ENCODE measurements at places on chromosomes 5 and 9.

GRCh38 chr9:77883133-77883532, 148.5 kb downstream of the GNAQ start:
- no peak for DNase-seq

DNA sequence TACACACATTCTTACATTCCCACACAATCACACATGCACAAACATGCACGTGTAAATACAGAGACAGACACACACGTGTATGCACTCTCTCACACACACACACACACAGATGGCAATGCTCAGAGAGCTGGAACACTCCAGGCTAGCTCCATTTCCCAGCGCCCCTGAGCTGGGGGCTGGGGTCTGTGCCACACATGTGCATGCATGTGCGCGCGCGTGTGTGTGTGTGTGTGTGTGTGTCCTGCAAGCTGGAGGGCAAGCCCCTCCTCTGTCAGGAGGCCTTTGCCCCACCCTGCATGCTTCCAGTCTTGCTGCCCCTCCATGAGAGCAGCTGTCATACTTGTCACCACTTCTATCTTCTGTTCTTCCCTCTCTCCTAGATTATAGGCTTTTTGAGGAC, 16.6 kb upstream of the S1PR3 start:
- no peak for DNase-seq

GRCh38 chr9:123099042-123099441, 65.6 kb downstream of the GPR21 start:
- no peak for DNase-seq

DNA sequence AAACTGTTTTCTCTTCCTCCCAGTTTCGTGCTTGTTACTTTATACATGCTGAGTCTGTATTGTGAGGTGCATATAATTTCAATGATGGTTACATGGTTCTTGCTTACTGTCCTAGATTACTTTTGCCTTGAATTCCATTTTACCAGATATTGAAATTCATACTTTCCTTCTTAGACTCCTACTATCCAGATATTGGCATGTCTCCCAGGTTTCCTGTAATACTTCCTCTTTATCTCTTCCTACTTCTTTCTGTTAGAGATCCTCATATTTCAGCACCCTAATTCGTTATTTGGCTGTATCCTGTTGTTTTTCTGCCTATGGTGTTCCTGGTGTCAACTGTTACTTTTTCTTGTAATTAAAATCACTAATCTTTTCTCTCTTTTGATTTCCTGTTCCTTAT, 522.1 kb downstream of the CCDC171 start:
- no peak for DNase-seq

GRCh38 chr5:148836272-148837250, 10.2 kb downstream of the ADRB2 start:
- no peak for DNase-seq

DNA sequence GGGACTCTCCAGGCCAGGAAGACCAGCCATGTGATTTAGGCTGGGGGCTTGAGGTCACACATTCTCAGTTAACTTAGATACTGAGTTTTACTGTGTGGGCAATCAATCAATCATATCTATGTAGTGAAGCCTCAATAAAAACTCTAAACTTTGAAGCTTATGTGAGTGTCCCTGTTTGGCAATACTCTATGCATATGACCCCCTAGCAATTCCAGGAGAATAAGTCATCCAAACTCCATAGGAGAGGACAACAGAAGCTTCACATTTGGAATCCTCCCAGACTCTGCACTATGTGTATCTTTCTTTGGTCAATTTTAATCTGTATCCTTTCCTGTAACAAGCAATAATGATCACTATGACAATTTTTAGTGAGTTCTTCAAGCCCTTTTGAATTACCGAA, 216.8 kb upstream of the RGMB start:
- no peak for DNase-seq

- DNase-seq = no peak
Observed at GRCh38 chr5:76084496-76085242, 1.5 kb downstream of the SV2C start.

DNA sequence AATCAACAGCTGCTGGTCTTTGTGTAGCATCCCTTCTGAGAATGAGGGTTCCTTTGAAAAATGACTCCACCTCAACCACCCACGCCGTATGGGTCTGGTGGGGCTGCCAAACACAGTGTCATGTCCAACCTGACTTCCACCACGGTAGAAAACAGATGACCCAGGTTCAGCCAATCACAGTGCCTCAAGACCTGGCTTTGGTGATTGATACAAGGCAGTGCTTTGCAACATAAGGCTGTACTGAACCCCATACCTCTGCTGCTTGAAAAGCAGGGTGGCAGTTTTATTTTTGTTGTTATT, 11.5 kb upstream of the TGFBR1 start:
- DNase-seq = no peak

GRCh38 chr9:19294219-19294618, 63.7 kb downstream of the DENND4C start:
- no peak for DNase-seq

GRCh38 chr9:116337015-116337414, 183.4 kb downstream of the PAPPA start:
- DNase-seq = no peak

DNA sequence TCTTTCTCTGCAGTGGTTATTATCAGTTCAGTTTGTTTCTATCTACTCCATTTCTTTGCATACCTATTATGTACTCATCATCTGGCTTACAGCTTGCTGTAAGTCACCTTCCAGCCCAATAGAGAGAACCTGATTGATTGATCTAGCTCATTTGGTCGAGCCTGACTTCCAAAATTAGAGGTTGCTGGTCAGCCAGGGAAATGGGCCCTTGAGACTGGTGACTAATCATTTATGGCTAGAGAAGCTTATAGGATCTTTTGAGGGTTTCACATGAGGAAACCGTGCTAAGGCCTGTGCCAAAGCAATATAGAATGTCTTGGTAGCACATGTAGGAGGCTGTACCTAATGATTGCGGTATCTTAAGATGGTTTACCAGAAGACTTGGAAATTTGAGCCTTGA, 5.8 kb downstream of the SREK1 start:
- DNase-seq = no peak

- no peak for DNase-seq
Observed at GRCh38 chr5:28512648-28513047, 1474.3 kb upstream of the CDH9 start.

DNA sequence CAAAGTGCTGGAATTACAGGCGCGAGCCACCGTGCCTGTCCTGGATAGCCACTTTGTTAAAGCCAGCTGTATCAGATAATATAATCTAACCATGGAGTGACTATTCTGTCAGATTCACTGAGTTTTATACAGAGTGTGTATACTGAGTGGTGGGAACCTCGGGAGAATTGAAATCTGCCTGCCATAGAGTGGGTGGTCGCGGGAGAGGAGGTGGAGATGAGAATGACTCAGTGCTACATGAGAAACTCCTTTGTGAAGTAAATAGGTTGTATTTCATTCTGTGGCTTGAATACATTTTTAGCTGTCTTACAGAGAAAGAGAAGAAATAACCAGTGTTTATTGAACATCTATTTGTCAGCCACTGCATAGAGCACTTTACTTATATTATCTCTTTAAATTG, 26.4 kb downstream of the ATP6V0E1 start:
- peak; percentile 13 for DNase-seq

DNA sequence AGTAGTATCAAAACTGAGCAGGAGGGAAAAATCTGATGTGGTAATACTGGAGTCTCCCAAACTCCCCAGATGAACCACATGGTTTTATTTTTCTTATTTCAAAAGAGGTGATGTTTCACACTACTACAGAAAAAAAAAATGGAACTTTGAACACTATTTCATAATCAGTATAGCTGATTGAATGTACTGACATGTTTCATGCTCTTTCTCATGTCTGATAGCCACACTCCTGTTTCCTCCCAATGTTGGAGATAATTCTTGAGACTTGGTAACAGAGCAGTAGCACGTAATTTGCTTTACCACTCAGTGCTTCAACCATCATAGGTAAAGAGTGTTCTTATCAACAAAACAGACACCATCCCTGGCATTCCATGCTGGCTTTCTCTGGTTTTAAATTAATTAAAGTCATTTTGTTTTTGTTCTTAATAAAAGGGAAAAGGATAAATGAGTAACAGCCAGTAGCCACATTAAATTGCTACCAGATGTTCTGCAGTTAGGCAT, 85.2 kb downstream of the MUSK start:
- no peak for DNase-seq

GRCh38 chr5:125497651-125498050, 751.2 kb upstream of the ZNF608 start:
- DNase-seq = no peak

GRCh38 chr5:122286541-122286940, 25.5 kb upstream of the SNCAIP start:
- no peak for DNase-seq

DNA sequence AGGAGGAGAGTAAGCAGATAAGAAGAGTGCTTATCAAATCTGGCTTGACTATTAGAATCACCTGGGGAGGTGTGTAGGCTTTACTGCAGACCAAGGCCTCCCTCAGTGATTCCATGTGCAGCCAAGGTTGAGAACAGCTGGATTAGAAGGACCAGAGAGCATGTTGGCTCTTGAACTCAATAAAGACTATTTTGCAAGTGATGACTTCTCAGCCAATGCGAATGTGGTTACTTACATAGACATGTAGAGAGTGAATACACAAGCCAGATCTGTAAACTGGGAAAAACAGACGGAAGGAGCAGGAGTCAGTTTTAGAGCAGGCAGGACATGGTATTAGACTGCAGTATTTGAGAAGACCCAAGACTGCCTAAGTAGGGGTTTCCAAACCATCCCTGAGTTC, 48.5 kb downstream of the MAMDC2 start:
- DNase-seq = no peak

DNA sequence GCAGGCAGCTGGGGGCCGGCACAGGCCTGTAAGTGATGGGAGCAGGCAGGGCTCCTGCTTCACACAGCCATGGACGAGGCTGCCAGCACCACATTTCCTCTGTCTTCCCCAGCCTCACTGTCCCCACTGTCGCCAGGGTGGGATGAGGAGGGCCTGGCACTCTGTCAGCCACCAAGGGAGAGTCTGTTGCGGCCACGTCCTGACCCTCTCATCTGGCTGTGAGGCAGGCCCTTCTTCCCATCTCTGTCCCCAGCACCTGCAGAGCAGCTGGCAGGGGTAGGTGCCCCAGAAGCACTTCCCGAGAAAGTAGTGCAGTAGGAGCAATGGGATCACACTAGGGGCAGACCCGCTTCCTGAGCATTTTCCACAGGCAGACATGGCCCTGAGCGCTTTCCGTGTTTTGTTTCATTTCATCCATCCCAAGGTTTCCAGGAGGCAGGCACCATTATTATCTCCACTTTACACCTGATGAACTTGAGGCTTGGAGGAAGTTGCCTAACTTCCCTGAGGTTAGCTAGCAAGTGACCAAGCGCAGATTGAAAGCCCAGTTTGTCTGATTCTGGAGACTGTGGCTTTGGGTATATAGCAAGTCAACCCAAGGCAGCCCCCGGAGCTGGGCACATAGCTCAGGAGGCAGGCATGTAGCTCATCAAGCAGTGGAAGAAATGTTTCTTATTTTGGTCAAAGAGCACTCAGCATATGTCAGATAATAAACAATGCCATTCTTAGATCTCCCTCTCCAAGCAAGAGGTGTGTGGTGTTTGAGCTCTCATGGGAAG, 202.4 kb downstream of the DAB2IP start:
- DNase-seq = no peak

- DNase-seq = no peak
Observed at GRCh38 chr5:39014561-39014960, 59.6 kb downstream of the RICTOR start.

DNA sequence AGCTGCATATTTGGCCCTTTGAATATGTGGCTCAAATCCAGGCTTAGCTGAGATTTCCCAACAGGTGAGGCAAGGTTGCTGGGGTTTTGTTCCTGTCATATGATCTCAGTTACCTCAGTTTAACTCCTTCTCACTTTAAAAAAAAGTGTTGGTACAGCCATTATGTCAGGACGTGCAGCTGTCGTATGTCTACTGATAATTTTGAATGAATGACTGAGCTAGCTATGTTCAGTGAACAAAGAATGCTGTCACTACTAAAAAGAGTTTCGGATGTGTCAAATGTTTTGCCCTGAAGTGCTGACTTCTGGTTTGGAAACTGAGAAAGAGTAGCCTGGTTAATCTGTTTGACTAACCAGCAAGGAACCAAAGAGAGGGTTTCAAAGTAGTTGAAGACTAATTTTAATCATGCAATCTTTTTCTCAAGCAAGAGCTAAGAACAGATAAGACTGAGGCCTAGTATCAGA, 106.3 kb upstream of the NR3C1 start:
- no peak for DNase-seq

DNA sequence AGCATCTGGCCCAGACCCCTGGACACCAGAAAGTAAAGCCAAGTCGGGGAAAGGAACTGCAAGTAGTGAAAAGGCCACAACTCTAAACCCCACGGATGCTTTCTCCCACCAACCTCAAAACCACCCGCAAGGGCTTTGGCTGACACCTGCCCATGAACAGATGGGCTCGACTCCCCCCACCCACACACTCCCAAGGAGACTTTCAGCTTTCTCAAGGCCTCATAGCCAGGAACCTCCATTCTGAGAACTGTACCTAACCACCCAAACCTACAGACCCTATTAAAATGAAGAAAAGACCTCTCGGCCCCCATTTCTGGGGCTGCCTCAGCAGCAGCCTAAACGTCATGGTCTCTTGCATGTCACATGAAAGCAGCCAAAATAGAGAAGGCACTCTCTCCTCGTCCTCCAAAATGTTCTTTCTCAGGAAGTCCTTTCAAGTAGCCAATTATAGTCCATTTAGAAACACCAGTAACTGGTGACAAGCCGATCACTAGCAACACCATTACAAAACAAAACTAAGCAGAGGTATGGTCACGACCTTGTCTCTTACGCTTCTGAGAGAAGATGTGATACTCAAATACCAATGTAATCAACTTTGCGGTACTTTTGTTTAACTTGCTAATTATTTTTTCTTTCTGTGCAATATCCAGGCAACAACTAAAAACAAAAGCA, 2.9 kb downstream of the B4GALT1 start:
- DNase-seq = no peak

- DNase-seq = no peak
Observed at GRCh38 chr9:29422438-29422837, 1849.2 kb upstream of the C9orf72 start.

DNA sequence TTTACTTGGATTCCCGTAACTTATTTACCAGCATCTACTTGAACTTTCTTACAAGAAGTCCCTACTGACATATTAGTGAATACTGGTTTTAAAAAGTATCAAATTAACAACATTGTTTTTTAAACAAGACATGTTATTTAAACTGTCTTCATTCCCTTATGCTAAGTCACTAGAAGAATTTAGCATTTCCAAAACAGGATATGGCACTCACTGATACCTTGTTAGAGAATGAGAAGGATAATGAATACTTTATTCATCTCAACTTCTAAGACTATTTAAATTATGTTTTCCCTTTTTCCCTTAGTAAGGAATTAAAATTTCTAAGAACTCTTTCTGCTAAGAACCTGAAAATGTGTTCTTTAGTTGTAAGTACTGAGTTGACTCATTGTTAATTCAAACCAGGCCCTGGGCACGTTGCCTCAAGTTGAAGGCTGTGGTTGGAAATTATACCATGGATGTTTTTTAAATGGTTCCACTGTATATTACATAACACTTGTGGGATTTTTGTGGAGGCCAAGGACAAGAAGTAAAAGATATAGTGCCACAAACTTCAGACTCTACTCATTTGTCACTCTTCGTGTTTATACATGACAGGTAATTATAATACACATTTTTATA, 219.0 kb upstream of the EDIL3 start:
- DNase-seq = no peak

Data from activated CD4-positive, alpha-beta T cell treated with anti-CD3 and anti-CD28 coated beads for 24 hours (primary cell).